ENCODE measurements at places on chromosomes 11 and 22.

GRCh38 chr11:12897867-12898266 is 111.2 kb upstream of the RASSF10 start:
- peak overlapping the region; percentile 56 for H3K27ac ChIP-seq
- H3K27me3 ChIP-seq: no peaks in the 10 kb centered on the region
- H3K4me3 ChIP-seq: no peak overlapping the region
- no peak for DNase-seq

GRCh38 chr11:28671274-28671673 is 563.1 kb downstream of the METTL15 start:
- H3K36me3 ChIP-seq: no peaks in the 10 kb centered on the region
- no peak overlapping the region for H3K27ac ChIP-seq
- H3K4me3 ChIP-seq: no peak overlapping the region
- H3K4me1 ChIP-seq: no peaks in the 10 kb centered on the region
- DNase-seq: no peak

DNA sequence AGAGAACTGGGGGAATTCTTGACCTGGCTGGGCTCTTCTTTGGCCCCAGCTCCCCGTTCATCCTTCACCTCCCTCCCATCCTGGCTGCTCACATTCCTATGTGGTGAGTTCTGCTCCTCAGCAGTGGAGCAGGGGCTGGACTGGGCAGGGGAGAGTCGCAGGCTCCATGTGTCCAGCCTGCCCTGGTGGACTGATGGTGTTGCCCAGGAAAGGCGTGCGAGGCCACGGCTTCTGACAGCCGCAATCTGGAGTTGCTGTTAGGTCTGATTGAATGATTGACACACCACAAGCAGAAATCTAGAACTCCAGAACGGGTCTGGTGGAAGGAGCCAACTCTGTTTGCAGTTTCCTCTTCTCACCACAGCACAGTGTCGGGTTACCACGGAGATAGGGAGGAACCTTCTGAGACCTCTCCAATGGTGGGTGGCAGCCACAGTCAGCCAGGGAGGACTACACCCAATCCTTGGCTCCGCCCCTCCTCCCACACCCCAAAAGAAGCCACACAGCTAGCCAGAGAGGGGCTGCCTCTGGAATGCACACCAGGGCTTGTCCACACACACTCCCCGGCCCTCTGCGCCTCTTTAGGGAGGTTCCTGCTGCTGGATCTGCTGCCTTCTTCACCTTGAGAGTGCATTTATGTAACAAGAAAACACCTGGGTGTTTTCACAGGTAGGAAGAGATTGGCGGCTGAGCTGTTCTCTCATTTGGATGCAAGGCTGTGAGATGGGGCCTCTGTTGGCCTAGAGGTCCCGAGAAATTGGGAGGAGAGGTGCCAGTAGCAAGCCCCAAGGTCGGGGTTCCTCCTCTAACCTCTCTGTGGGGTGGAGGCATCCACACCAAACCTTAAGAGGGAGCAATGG is 56.4 kb upstream of the CD44 start:
- peaks cover 11% of the 10 kb centered on the region for H3K4me1 ChIP-seq
- H3K27ac ChIP-seq: peak overlapping the region; percentile 82
- H3K36me3 ChIP-seq: no peaks in the 10 kb centered on the region

DNA sequence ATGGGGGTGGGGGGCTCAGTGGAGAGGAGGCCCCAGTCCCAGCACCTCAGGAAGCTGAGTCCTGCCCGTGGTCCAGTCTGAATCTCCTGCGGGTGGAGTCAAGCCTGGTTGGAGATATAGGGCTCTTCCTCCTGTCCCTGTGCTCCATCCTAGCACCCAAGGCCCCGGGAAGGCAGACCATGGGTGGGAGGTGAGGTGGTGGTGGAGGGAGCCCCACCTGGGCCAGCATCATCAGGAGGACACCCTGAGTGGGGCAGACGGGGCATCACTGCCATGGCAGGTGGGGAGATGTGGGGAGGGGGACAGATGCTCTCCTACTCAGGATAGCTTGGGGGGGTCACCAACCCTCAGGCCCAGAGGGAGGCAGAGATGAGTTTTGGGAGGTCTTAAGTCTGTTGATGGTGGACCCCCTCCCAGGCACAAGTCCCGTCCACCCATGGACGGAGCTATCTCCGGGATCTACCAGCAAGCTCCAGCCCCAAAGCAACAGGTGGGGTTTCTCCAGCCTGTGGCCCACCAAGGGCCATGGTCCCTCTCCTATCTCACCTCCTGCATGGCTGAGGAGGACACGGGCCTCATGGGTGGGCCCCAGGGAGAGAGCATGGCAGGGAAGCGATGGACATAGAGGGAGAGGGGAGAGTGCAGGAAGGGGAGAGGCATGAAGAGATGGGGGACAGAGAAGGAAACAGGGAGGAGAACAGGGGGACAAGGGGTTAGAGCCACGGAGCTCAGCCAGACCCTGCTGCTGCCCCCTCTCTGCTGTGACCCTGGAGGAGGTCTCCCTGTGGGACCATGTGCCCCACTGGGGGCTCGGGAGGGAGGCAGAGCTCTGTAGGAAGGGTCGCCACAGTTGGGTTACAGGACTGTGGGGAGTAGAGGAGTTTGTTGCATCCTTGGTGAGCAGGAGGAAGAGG is 1.3 kb downstream of the MRGPRE start:
- no peaks in the 10 kb centered on the region for H3K27me3 ChIP-seq
- H3K36me3 ChIP-seq: no peaks in the 10 kb centered on the region
- no peak overlapping the region for H3K4me3 ChIP-seq
- no peaks in the 10 kb centered on the region for H3K4me1 ChIP-seq
- DNase-seq: no peak
- no peak overlapping the region for H3K27ac ChIP-seq

DNA sequence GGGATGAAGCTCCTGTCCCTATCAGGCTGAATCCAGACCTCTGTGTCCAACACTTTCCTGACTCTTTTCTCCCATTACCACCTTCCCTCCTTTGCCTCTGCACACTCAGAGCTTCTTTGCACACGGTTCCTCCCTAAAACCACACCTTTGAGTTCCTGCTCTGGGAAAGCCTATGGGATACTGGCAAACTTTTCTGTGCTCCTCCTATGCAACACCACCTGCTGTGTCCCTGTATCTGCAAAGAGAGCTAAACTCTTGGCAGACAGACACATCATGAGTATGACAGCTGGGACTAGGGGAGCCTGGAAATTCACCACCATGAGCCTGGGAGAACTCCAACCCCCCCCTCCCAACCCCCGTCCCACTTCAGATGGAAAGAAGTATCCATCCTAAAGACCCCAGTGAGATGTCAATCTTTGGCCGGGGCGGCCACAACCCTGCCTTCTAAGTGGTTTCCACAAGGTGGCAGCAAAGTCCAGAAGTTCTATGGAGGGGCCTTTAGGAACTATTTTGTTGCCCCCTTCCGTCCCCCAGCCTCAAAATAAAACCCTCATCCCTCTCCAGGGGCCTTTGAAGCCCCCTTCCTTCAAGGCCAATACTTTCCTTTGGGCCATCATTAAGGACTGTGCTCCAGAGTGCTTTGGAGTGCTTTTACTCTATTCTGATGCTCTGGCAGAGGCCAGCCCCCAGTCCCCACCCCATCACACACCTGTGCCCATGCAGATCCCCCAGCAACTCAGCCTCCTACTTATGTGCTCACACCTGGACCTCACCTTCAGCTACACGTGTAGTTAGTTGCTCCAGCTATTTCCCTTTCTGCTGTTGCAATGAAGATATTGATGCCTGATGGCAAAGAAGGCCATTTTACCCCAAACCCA is 19.4 kb downstream of the HTR3A start:
- H3K27ac ChIP-seq: no peak overlapping the region
- H3K4me3 ChIP-seq: no peak overlapping the region
- H3K27me3 ChIP-seq: no peaks in the 10 kb centered on the region
- no peaks in the 10 kb centered on the region for H3K36me3 ChIP-seq

DNA sequence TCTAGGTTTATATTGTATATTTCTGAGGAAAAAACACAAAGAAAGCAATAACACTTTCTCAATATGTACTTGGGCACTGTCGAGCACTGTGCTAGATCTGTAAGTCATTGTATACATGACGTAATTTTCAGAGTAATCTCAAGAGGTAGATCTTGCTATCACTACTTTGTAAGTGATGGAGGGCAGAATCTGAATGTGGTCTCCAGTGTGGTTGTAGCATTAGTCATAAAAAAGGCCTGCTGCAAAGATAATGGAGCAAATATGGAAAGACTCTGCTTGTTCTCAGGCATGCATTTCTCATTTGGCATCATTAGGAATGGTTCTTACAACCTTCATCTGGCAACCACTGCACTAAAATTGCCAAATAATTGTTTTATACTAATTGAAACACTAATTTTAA is 419.8 kb upstream of the CCDC179 start:
- H3K4me3 ChIP-seq: no peak overlapping the region
- no peaks in the 10 kb centered on the region for H3K27me3 ChIP-seq
- H3K4me1 ChIP-seq: no peaks in the 10 kb centered on the region
- DNase-seq: no peak

DNA sequence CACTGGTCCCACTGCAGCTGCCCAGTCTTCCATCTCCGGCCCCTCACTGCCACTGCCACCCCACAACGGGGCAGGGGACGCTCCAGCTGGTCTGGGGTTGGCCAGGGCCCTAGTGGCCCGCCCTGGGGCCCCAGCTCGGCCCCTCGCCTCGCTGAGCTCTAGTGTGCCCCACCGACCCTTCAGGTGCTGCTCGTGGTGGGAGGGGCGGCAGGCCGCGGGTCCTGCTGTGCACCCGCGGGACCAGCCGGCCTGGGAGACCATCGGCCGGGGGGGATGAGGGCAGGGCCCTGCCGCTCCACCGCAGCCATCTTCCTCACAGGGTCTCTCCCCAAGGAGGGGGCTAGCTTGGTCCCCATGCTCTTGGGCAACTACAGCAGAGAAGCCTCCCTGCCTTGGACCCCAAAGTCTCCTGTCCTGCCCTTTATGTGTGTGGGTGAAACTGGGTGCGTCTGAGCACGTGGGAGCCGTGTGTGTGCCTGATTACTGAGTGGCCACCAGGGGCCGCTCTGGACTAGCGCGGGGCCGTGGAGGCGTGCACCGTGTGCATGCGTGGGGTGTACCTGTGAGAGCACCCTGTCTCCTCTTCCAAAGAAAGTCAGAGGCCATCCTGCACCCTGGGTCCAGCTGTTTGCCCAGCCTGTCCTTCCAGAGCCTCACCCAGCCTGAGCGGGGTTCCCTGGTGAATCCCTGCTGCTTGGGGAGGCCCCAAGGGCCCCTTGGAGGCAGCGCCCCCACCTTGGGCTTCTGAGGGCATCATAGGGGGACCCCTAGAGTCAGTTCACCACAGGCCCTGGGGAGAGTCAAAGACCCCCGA is 6.0 kb upstream of the ACR start:
- H3K4me3 ChIP-seq: no peak overlapping the region
- no peak overlapping the region for H3K27ac ChIP-seq
- no peaks in the 10 kb centered on the region for H3K36me3 ChIP-seq
- no peaks in the 10 kb centered on the region for H3K27me3 ChIP-seq
- no peaks in the 10 kb centered on the region for H3K4me1 ChIP-seq

GRCh38 chr11:6260207-6260726 is 629 bp downstream of the CCKBR start:
- H3K36me3 ChIP-seq: no peaks in the 10 kb centered on the region
- H3K27ac ChIP-seq: no peak overlapping the region
- no peaks in the 10 kb centered on the region for H3K4me1 ChIP-seq

DNA sequence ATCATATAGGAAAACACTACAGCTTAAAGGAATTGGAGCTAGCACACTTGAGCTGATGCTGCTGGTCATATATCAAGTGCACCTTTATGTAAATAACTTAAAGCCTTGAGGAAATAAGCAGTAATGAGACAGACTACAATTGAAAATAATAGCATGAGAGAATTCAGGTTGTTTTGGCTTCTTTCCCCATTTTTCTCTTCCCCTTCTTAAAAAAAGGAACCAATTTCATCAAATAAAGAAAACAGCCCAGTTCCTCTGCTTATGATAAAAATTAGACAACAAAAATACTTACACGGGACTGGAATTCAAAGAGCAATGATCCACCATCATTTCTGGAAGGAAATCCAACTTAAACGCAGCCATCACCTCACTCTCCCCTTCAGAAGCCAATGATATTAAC is 50.2 kb upstream of the RAPSN start:
- H3K36me3 ChIP-seq: no peaks in the 10 kb centered on the region
- no peaks in the 10 kb centered on the region for H3K4me1 ChIP-seq
- no peak overlapping the region for H3K27ac ChIP-seq
- DNase-seq: no peak

GRCh38 chr11:116710001-116710674 is 62.6 kb downstream of the BUD13 start:
- no peak overlapping the region for H3K27ac ChIP-seq
- no peak overlapping the region for H3K4me3 ChIP-seq
- H3K4me1 ChIP-seq: no peaks in the 10 kb centered on the region
- H3K36me3 ChIP-seq: no peaks in the 10 kb centered on the region

DNA sequence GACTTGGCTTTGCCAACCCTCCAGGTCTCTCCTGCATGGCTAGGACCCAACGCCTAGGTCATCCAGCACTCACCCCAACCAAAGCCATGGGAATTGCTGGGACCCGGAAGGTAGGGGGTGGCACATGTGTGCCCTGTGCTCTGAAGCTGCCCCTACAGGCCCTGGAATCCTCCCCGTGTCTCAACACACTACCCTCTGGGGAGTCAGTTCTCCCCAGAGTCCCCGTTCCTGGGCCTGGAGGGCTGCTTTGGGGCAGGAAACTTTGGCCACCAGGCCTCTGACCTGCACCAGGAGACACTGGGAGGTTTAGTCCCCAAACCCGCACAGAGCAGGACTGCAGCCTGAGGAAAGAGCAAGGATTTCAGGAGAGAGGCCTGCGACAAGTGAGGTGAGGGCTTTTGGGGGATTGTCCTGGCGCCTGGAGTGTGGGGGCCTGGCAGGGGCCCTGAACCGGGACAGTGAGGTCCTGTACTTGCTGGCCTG is 495 bp upstream of the IFITM1 start:
- H3K4me1 ChIP-seq: peaks cover 8% of the 10 kb centered on the region
- no peaks in the 10 kb centered on the region for H3K27me3 ChIP-seq
- no peak for DNase-seq
- peak overlapping the region; percentile 91 for H3K27ac ChIP-seq
- no peaks in the 10 kb centered on the region for H3K36me3 ChIP-seq

DNA sequence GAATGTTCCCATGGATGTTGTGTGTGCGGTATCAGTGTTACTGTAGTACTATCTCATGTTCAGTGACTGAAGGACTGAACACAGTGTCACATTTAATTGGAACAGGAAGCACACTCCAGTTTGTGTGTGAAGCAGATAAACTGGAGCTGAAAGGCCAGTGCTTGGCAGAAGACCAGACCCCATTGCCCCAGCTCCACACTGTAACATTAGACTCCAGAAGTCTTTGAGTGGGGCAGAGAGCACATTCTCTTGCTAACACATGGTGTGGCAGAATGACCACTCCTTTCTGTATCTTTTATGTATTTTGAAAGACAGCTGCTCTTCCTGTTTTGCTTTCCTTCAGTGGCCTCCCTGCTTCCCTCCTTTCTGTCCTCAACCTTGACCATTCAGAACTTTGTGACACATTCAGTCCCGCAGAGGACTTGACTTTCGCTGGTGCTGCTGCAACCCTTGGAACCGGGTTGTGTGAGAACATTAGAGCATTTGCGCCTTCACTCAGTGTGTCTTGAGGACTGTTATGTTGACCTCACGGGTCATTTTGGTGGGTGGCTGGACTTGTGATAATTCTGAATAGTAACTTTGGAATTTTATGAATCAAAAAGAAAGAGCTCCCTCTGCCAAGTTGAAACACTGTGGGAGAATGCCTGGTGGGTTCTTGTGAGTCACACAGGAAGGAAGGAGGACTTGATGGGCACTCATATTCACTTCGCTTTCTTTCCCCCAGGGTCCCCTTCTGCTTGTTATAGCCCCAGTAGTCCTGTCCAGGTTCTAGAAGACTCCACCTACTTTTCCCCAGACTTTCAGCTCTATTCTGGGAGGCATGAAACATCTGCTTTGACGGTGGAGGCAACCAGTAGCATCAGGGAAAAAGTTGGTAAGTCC is 26.4 kb downstream of the AMOTL1 start:
- peak overlapping the region; percentile 72 for H3K27ac ChIP-seq
- H3K4me3 ChIP-seq: no peak overlapping the region
- peak; percentile 47 for DNase-seq
- no peaks in the 10 kb centered on the region for H3K27me3 ChIP-seq
- no peaks in the 10 kb centered on the region for H3K36me3 ChIP-seq
- H3K4me1 ChIP-seq: peaks cover 13% of the 10 kb centered on the region
